ENCODE measurements at places on chromosomes 2 and 18.
A peak's percentile ranks its signal among the peaks of the same experiment; 100 is the strongest.

- DNase-seq, result no peak
Measured at GRCh38 chr2:109029490-109030201, 40.6 kb upstream of the EDAR start.

DNA sequence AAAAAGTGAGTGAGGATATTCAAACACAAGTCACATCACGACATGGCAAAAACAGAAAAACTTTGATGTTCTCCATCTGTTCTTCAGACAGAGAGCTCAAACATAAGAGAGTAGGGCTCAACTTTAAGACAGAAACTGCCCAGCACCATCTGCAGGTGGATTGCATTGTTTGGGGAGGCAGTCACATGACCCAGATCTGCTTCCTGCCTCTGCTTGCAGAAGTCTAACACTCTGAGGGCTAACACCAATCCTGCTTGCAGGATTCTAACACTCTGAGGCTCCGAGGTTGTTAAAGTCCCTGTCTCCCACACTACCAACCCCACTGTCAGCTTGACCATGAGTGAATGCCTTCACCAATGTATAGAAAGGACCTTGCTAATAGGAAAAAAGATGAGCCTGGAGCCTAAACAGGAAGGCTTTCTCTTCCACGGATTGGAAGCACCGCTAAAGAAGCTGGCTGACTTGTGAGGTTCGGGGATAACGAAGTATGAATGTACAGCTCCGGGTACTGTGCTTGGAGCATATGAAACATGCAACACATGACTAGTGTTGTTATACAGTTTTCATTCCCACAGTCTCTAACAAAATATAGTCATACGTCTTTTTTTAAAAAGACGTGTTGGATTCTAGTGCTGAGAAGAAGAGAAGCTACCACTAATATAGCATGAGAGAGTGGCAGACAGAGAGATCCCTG, 176.6 kb upstream of the CREB1 start:
- DNase-seq, result peak; percentile 19

- no peak for DNase-seq
Measured at GRCh38 chr2:1236606-1237005, 176.7 kb upstream of the TPO start.

- no peak for DNase-seq
Measured at GRCh38 chr2:620004-620403, 57.2 kb downstream of the TMEM18 start.

GRCh38 chr2:234437642-234438304, 59.1 kb downstream of the ARL4C start:
- no peak for DNase-seq

- DNase-seq, result no peak
Measured at GRCh38 chr2:126736133-126736874, 80.3 kb downstream of the GYPC start.

Measured in GM13977 (cell line).